ENCODE measurements at places on chromosomes 5 and 9. TPM values are rescaled to one million over a fixed set of nuclear protein-coding genes. Genes with fewer than 3 reads are reported as not detected.

DNA sequence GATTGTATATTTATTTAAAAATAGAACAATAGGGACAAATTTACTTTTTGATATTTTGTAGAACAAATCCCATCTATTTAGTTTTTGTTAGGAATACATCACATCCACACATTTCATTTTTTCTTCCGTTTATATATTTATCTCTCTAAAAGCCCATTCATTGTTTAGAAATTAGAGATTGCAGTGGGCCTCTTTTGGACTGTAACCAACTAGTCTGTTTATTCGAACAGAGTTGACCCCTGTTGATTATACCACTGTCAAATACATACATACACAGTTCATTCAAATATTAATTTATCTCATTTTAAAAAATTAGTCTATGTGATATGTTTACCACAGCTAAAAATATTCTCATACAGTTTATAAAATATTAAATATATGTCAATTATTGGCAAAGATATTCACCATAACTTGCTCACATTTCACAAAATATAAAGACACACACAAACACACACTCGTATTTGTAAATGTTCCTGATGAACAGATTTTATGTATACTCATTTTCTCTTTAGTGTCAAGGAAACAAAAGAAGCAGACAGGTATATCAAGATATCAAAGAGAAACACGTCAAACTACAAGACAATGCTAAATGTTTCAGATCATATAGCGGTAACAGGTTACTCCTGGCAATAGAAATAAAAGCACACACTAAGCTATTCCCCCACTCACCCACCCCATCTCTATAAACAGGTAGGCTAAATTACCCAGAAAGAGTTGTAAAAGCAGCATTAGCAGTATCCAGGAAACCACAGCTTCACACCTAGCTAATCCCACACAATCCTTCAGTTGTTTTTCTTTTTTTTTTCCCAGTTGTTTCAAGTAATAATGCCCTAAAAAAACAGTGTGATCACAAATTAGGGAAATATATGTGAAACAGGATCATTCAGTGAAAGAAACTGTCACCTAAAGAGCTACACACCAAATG, 283.9 kb downstream of the ADAMTS6 start:
- H3K27me3 ChIP-seq: no peaks in the 10 kb centered on the region
- no peak for DNase-seq
- H3K4me3 ChIP-seq: no peak overlapping the region
- H3K27ac ChIP-seq: no peak overlapping the region
- H3K4me1 ChIP-seq: no peaks in the 10 kb centered on the region
- no peaks in the 10 kb centered on the region for H3K36me3 ChIP-seq

Gene GDNF
- 0.98 TPM for total RNA-seq

DNA sequence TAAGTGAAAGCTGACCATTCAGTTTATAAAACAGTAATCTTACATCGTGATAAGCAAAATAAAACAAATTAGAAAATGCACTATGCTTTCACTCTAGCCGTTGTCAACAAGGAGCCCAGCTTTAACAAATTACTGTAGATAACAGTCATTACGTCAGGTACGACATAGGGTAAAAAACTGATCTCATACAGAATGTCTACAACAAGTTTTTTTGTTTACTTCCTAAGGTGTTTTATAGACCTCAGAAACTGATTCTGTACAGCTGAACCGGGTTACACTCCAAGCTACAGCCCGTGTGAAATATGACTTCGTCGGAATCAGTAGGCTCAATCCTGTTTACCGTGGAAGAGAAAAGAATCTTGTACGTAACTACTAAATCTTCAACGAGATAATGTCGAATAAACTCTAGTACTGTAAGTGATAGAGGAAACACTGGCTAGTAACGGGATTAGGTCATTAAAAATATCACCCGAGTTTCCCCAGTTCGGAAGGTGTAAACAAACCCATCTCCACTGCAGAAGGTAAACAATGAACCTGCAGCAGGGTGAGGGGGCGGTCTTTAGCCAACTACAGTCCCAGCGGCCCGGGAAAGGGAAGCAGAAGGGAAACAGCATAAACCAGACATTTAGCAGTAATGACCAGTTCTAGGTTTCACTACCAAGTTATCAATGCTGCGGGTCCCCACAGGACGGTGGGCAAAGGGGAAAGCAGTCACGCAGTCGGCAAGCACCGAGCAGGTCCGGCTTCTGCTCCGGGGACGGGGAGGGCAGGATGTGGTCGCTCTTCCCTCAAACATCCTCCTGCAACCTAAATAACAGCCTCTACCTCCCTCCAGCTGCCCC, 1.1 kb downstream of the RICTOR start:
- peaks cover under 1% of the 10 kb centered on the region for H3K36me3 ChIP-seq
- peaks cover 33% of the 10 kb centered on the region for H3K4me1 ChIP-seq
- DNase-seq: no peak
- H3K4me3 ChIP-seq: peak overlapping the region; percentile 75
- no peaks in the 10 kb centered on the region for H3K27me3 ChIP-seq

Gene ZNF300
- 4.0 TPM for total RNA-seq

DNA sequence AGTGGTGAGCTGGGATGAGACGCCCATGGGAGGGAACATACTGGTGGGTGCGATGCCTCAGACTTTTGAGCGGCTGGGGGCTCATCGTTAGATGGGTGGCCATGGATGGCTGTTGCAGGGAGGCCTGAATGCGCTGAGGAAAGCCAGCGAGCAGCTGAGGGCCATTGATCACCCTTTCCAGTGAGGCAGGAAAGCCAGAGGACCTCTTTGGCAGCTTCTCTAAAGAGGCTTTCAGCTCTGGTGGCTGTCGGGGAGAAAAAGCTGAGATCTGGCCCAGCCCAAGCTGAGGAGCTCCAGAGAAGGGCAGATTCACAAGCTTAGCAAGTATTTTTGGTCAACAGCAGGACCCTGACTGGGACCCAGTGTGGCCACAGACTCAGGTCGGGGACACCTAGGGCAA, 13.3 kb upstream of the VAV2 start:
- no peak overlapping the region for H3K27ac ChIP-seq
- H3K4me3 ChIP-seq: no peak overlapping the region
- DNase-seq: no peak
- H3K36me3 ChIP-seq: no peaks in the 10 kb centered on the region

GRCh38 chr5:170520372-170520771, 16.6 kb downstream of the KCNIP1 start:
- H3K27ac ChIP-seq: no peak overlapping the region
- H3K27me3 ChIP-seq: peaks cover 7% of the 10 kb centered on the region
- no peak for DNase-seq

GRCh38 chr5:141657937-141658545, 6.8 kb upstream of the FCHSD1 start:
- no peaks in the 10 kb centered on the region for H3K36me3 ChIP-seq
- H3K27ac ChIP-seq: no peak overlapping the region
- H3K27me3 ChIP-seq: no peaks in the 10 kb centered on the region
- no peak overlapping the region for H3K4me3 ChIP-seq

DNA sequence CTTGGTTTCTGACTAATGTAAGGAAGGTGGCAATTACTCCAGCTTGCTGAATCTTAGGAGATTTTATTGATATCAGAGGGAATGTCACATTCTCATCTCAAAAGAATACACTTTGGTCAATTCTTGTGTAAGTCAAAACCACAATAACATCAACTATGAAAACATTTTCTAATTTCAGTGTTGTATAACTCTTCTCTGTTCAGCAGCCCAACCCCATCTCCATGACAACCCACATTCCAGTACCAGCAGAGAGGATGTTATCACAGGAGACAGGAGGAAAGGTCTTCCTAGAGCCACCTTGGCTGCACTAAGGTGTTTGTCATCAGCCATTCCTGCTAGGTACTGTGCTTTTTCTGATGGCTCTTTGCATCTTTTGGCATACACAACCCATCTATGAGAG, 529.1 kb upstream of the BRINP1 start:
- no peak for DNase-seq
- H3K36me3 ChIP-seq: no peaks in the 10 kb centered on the region
- no peaks in the 10 kb centered on the region for H3K4me1 ChIP-seq
- no peak overlapping the region for H3K27ac ChIP-seq

Gene POMT1
- total RNA-seq: 46.4 TPM

Gene SLC25A2
- total RNA-seq: 1.1 TPM

Gene SLC6A3
- not detected for total RNA-seq

Gene TRAF2
- total RNA-seq: 11.2 TPM

- H3K27ac ChIP-seq: peak overlapping the region; percentile 95
- H3K36me3 ChIP-seq: peaks cover 6% of the 10 kb centered on the region
- no peaks in the 10 kb centered on the region for H3K27me3 ChIP-seq
- peak; percentile 68 for DNase-seq
- H3K4me1 ChIP-seq: peaks cover 54% of the 10 kb centered on the region
- peak overlapping the region; percentile 96 for H3K4me3 ChIP-seq
Measured at GRCh38 chr5:179805529-179806249, 977 bp downstream of the MGAT4B start.

GRCh38 chr5:113161806-113162205, 185.2 kb downstream of the DCP2 start:
- no peak for DNase-seq
- peaks cover 50% of the 10 kb centered on the region for H3K4me1 ChIP-seq
- H3K27ac ChIP-seq: peak overlapping the region; percentile 68
- no peak overlapping the region for H3K4me3 ChIP-seq

Gene PCDHGA8
- 1.6 TPM for total RNA-seq

GRCh38 chr9:16241231-16241630, 629.2 kb downstream of the BNC2 start:
- peaks cover 7% of the 10 kb centered on the region for H3K4me1 ChIP-seq
- no peaks in the 10 kb centered on the region for H3K27me3 ChIP-seq
- DNase-seq: no peak

Gene SLC35D2
- 20.6 TPM for total RNA-seq

Gene SEC61B
- 82.9 TPM for total RNA-seq

GRCh38 chr9:23663536-23663935, 162.5 kb downstream of the ELAVL2 start:
- no peaks in the 10 kb centered on the region for H3K36me3 ChIP-seq
- peaks cover 13% of the 10 kb centered on the region for H3K4me1 ChIP-seq
- DNase-seq: no peak
- H3K27me3 ChIP-seq: no peaks in the 10 kb centered on the region

DNA sequence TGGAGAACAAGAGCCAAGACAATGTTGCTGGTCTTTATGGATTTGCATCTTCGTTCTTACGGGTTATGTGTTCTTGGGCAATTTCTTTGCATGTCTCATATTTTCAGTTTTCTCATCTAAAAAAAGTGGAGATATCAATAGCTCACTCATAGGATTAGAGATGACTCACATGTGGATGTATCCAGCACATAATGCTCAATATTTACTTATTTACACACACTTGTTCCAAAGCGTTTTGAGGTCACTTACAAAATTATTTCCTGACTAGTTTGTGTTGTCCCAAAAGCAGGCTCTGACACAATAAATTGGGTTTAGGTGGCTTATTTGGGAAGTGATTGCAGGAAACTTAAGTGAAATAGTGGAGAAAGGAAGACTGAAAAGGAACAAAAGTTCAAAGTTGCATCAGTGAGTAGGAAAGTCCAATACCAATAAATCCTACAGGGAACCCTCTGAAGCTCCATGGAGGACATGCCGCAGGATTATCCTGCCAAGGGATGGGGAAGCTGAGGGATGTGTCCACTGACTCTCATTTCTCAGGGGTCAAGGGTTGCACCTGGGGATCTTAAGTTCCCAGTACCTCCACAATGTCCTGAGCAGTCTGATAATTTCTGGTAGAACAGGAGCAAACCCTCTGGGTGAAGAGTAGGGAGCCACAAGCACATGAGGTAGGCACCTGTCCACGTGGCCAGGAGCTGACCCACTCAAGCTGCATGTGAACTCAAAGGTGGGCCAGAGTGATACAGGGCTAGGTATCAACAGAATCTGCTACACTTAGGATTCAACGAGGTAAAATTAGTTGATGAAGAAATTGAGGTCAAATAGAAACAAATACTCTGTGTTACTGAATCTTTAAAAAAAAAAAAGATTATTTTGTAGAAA, 37.4 kb upstream of the SLC44A1 start:
- H3K4me1 ChIP-seq: peaks cover 7% of the 10 kb centered on the region
- no peak for DNase-seq
- no peaks in the 10 kb centered on the region for H3K27me3 ChIP-seq
- H3K36me3 ChIP-seq: no peaks in the 10 kb centered on the region
- H3K4me3 ChIP-seq: no peak overlapping the region
- peak overlapping the region; percentile 78 for H3K27ac ChIP-seq

Gene AMBP
- not detected for total RNA-seq

DNA sequence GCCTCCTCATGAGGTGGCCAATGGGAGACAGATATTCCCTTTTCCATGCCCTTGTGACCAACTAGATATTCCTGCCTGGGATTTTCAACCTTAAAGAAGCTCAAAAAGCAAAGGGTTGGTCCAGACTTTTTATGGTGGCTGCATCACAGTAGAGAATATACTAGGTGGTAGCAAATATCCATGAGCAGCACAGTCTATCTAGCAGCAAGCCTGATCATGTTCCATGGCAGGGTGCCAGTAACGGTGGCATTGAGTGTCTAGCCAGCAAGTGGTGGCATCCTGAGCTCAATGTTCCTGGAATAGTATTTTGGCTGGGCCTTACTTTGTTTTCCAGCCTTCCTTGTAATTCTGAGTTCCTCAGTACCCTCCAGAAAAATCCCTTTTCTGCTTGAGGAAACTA, 25.8 kb downstream of the CDC25C start:
- no peak for DNase-seq
- H3K27me3 ChIP-seq: no peaks in the 10 kb centered on the region

DNA sequence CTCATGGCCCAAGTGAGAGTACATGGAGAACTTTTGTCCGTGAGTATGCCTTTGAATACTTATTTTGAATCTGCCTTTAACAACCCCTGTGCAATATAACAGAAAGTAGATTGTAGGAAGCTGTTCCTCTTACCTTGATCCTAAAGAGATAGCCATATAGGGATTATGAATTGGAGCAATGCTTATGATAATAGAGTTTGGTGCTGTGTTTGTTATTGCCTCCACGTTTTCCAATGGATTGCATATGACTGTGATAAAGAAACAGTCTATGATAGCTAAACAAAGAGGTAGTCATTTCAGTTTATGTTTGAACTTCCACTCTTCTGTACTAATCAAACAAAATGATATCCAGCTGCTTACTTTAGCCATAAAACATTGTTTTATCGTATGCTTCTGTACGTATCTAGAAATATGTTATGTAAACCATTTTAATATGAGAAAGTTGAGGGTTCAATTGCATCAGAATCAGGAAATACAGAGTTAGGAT, 199.6 kb upstream of the RGMB start:
- H3K4me1 ChIP-seq: no peaks in the 10 kb centered on the region
- H3K4me3 ChIP-seq: no peak overlapping the region
- H3K27me3 ChIP-seq: no peaks in the 10 kb centered on the region
- DNase-seq: no peak
- no peaks in the 10 kb centered on the region for H3K36me3 ChIP-seq

DNA sequence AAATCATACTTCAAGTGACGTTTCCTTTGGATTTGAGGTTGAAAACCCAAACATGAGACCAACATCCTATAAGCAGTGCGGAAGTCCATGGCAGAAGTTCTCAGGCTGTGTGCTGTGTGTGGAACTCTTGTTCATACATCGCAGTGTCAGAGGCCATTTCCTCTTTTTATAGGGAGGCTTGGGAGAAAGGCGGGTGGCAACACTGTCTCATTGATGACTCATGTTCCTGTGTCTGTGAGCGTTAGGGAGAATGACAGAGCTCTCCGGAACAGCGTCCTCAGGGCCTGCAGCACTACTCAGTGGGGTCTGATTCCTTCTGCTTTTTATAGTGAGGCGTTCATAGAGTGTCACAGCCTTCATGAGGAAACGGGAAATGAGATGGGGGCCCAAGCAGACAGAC, 98.8 kb upstream of the BASP1 start:
- no peaks in the 10 kb centered on the region for H3K36me3 ChIP-seq
- peaks cover 2% of the 10 kb centered on the region for H3K4me1 ChIP-seq
- no peak overlapping the region for H3K4me3 ChIP-seq
- DNase-seq: no peak
- no peaks in the 10 kb centered on the region for H3K27me3 ChIP-seq

Gene PPP2R2B
- total RNA-seq: 6.0 TPM

All from suprapubic skin (tissue), 4 donors.